Gastroesophageal sphincter (tissue), 4 donors: ENCODE measurements at places on chromosomes 5 and 9.

DNA sequence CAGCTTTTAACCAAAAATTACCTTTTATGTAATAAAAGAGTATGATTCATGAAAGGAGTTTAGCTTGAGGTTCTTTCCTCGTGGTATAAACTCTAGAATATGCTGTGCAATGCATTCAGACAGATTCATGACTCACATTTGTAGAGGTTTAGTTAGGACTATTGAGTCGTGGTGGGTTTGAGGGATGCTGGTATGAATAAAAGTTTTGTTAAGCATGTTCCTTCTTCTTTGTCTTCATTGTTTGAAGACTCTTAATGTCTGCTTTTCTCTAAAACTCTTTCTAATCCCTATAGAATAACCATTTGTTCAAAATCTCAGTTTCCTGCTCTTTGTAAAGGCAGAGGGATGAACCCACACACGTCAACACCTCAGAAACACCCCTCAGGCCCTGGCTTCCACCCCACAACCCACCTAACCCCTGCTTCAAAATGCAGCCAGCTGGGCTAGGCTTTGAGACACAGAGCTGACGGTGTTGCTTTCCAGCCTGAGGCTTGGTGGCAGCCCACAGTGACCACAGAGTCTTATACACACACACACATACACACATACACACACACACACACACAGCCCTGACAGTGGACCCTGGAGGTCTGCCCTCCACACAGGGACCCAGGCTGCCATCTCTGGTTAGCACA is 69.0 kb upstream of the IRX1 start:
- ATAC-seq, result no peak

GRCh38 chr5:102815540-102816332 is 60.6 kb downstream of the PAM start:
- no peak for ATAC-seq

- no peak for ATAC-seq
Measured at GRCh38 chr5:28328681-28329080, 1290.3 kb upstream of the CDH9 start.

- ATAC-seq, result peak; percentile 59
Measured at GRCh38 chr9:137423514-137424291, 510 bp downstream of the NOXA1 start.

- ATAC-seq, result no peak
Measured at GRCh38 chr5:29697785-29698414, 1495.6 kb upstream of the CDH6 start.
